ENCODE measurements at places on chromosomes 7 and 10.
A peak's percentile ranks its signal among the peaks of the same experiment; 100 is the strongest.

DNA sequence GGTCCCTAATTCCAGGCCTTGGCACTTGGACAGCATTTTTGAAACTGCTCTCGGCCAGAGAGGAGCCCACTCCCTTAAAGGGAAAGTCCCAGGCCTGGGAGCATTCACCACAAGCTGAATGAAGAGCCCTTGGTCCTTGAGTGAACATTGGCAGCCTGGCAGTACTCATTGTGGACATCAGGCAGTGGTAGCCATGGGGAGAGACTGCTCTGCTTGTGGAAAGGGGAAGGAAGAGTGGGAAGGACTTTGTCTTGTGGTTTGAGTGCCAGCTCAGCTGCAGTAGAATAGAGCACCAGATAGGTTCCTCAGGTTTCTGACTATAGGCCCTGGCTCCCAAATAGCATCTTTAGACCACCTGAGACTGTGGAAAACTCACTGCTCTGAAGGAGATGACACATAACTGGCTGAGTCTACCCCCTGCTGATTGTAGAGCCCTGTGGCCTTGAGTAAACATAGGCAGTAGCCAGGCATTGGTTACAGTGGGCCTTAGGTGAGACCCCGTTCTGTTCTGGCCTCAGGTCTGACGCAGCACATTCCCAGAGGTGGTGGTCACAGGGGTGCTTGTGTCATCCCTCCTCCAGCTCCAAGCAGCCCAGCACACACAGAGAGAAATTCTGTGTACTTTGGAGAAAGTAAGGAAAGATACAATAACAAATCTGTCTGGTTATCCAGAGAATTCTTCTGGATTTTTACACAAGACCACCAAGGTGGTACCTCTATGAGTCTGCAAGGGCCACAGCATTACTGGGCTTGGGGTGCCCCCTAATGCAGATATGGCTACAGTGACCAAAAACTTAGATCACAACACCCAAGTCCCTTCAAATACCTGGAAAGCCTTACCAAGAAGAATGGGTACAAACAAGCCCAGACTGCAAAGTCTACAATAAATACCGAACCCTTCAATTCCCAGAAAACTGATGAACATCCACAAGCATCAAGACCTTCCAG lies 153.8 kb downstream of the GNAI1 start:
- no peak for DNase-seq

DNA sequence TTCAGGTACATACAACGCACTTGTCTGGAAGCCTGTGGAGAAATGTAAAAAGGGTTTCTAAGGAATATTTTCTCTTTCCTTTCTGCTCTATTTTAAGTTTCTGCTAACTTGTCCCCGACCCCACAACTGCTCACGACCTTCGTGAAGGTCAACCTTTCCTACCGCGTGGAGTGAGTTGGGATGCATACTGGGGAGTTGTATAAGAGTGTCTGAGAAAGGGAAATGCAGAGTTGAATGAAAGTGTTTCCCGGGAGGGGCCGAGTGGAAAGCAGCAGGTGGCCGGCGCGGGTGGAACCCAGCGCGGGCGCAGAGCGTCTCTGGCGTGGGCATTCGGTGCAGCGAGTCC lies 17.9 kb upstream of the ACBD5 start:
- no peak for DNase-seq

- no peak for DNase-seq
Observed at GRCh38 chr7:133015888-133016287, 66.0 kb downstream of the CHCHD3 start.

DNA sequence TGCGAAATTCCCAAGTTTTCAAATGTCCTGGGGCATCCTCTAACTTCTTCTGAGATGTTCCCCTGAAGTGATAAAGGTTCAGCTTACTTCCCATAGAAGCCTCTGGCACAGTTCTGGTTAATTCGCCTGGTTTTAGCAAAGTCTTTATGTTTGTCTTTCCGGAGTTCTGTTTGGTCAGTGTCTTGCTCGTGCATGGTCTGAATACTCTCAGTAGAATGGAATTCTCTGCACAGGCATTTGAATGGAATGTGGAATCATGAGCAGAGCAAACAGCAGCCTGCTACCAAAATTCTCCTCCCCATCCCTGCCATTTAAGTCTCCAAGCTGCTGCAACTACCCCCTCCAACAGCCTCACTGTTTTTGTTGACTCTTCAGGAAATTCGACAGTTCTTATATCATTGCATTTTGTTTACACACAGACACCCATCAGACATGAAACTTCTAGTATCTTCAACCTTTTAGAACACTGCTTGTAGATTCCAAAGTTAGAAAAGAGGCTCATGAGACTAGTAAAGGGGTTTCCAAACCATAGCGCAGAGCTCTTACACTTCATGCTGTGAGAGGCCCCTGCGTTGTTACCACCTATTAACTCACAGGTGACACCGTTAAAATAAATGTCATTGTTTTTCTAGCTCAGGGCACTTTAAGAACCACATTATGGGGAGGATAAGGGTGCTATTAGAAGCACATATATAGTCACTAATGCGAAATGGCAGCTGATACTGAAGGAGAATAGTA lies 129.7 kb downstream of the PLCE1 start:
- DNase-seq = peak; percentile 63

- DNase-seq = no peak
Observed at GRCh38 chr10:58755677-58756076, 243.0 kb downstream of the BICC1 start.

DNA sequence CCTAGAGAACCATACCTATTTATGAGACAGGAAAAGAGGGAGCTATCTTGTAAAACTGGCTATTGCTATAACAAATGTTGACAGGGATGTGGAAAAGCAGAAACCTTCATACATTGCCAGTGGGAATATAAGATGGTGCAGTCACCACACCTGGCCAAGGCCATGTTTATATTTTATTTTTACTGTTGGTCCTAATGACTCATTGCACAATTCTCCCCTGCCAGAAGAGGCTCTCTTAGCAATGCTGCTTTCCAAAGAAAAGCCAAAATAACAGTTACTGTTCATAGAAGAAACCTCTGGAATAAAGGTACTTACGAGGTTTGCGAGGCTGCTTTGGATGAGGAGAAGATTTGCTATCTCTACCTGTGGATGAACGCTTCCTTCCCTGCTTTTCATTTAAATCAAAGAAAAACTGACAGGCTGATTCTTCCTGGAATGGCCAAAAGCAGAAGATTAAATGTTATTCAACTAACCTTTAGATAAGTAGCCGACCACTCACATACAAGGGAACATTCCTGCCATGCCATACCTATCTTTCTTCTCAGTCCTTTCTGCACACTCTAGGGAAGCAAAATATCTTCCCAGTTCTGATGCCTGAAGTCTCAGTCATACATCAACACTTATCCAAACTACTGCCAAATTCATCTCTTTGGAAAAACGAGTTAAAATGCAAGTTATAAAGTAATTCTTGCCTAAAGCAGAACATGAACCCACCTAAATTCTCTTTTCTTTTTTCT lies 16.3 kb upstream of the CHUK start:
- no peak for DNase-seq

DNA sequence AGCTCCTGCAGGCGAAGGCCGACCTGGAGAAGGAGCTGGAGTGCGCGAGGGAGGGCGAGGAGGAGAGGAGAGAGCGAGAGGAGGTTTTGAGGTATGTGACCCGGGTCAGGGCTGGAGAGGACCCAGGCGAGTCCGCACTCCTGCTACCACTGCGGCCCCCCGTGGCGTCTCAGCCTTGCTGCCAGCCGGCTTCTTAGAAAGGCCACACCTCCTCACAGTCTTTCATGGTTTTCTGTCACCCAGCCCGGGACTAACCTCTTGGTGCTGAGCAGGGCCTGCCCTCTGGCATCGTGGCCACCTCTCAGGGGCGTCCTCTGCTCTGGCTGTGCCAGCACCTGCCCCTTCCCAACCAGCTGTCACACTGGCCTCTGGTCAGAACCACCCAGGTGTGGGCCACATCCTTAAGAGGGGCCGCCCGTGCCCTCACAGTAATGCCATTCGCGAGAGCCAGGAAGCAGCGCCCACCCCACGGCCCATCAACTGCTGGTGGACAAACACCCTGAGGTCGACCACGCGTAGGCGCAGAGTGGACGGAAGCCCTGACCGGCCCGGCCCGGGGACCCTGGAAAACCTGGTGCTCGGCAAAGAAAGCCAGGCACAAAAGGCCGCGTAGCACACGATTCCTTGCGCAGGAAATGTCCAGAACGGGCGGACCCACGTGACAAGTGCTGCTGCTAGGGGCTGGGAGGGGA lies 34.4 kb downstream of the IQCE start:
- DNase-seq = no peak

- no peak for DNase-seq
Observed at GRCh38 chr7:135263321-135263970, 29.8 kb downstream of the STRA8 start.

DNA sequence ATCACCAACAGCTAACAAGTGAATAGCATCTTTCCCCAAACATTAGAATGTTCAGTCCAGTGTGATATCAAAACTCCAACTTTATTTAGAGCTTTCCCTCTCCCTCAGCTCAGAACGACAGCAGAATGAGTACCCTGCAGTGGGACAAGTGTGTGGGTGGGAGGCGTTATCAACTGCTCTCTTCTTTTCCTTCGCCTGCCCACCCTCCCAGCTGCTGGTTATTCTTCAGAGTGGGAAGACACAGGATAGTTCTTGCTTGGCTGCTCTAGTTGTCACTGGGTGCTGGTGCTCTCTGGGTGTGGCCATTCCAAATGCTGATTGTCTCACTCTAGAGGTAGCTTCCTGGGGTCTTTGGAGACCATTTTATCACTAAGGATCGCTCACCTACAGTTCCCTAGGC lies 13.7 kb upstream of the FAM241B start:
- DNase-seq = no peak

- no peak for DNase-seq
Observed at GRCh38 chr7:30505174-30505697, 607 bp upstream of the GGCT start.

DNA sequence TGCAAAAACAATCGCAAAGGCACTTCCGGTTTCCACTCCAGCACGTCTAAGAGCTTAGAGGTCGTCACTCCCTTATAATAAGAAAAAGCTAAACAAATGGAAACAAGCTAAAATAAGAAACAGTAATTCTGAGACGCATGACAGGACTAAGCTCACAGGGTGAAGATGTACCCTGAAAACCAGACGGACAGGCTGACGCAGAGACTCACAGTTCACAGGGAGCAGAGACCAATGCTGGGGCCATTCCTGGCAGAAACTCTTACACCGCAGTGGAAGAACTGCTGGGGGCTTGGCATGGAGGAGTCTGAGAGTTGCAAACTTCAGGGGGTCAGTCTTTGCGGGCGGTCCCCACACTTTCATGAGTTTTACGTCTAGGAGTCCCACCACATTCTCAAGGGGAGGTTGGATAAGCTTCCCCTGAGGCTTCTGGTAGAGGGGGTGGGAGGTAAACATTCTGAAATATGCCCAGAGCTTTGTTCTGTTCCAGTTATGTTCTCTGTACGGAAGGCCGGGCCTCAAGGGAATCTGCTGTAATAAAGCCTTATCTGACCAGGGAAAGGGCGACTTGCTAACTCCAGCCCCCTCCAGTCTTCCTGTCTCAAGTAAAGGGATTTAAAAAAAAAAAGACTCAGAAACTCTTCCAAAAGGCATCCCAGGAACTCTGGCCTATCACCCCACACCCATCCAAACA lies 47.8 kb downstream of the BRI3 start:
- DNase-seq = no peak

DNA sequence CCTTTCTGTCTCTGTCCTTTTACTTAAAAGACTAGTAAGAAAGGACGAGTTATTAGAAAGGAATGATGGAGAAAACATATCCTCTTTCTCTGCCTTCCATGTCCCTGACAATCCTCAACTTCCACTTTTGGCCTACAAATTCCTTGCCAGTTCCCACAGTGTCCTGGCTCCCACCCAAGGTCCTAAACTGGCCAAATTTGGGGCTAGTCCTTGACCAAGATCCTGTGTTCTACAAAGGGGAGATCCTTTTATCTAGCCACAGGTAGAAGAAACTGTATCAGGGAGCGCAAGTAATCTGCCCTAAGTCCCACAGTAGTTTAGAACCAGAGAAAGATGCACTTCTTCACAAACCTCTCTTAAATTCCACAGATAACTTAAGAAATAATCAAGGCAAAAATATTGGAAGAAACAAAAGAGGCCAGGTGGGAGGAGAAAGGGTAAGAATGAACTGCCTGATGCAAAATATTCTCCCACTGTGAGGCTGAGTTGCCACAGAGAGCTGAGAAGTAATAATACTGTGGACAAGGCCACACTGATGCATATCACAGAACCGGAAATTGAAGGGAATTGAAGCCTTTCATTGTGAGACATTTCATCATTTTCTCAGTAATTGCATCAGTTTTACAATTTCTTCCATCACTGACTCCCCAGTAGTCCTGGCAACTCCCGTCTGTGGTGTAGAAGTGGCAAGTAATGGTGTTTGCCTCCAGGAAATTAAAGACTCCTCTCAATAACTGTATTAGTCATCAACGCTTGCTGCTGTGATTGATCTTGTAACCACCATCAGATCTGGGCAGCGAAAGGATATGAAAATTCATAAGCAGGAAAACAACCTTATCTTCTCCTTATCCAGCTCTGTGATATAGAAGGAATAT lies 47.2 kb downstream of the DNAJC12 start:
- no peak for DNase-seq

DNA sequence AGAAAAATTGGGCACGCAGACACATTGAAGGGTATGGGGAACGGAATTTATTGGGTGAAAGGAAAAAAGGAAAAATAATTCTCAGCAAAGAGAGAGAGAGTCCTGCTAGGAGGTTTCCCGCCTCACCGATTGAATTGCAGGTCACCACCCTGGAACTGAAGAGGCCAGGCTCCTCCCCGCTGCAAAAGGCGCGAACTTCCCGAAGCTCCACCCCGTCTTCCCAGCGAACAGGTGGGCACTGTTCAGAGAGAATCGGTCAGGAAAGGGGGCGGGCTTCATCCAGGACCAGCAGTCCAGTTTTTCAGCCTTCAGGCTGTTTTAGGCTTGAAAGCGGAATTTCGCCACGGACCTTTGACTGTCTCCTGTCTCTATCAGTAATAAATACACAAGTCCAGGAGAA lies 27.3 kb upstream of the CADPS2 start:
- no peak for DNase-seq

DNA sequence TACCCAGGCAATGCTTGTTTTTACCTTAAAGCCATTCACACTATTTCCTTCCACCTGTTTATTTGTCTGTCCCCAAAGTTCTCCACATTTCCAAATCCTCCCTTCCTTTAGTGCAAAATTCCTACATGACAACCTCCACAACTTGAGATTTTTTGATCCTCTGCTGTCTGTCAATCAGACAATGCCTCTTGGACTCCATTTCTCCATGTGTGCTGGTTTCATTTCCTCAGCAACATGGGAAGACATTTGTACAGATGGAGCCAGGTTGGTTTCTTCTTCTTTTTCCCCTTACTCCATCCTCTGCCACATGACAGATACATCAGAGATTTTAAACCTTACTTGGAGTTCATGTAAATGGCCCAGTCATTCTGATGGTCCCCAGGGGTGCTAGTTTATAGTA lies 19.1 kb upstream of the GIMAP2 start:
- no peak for DNase-seq

DNA sequence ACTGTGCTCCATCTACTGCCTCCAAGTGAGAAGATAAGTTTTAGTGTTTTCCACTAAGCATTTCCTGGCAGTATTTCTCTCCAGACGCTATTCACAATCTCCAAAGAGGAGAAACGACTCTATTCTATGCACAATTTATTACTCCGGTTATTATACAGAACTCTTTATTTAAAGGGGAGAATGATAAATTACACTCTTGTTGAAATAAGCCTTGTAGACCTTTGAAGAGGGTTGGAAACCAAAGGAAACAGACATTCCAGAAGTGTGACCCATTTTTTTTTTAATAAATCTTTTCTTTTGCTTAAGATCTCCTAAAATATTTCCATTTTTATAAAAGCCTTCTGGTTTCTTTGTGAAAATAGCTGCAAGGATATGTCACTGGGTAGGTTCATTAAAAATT lies 76.1 kb upstream of the HDAC9 start:
- DNase-seq = no peak

GRCh38 chr10:9786101-9786500 lies 1231.6 kb upstream of the CELF2 start:
- no peak for DNase-seq
